ENCODE measurements at places on chromosomes 13 and 19.
A peak's percentile ranks its signal among the peaks of the same experiment; 100 is the strongest.

DNA sequence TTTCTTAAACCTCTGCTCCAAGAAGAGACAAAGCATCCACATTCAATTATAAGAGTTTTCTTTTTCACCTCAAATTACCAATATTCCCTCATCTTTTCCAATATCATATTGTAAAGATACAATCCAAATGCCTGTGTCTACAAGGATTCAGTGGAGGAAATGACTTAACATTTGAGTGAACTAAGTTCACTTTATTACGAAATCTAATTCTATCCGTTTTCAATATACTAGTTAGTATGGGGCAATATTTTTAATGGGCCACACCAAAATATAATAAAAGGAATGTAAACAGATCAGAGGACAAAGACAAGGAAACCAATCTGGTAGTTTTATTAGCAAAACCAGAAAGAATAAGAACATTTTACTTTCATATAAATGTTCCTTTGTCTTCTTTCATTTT is 136.0 kb downstream of the DCLK1 start:
- DNase-seq = no peak

DNA sequence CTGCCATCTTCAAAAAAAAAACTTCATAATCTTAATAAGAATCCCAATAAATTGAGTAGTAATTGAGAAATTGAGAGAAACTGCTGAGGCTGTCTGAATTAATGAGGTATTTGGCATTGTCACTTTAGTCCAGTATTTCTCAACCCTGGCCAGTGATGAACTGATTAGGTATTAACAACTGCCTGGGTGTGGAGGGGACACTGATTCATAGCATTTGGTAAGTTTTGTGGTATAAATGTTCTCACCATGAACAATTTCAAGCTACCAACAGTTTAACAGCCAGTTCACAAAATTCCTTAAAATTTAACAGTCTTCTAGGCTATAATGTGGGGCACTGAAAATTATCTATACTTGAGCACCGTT is 18.3 kb downstream of the GPC6 start:
- no peak for DNase-seq

DNA sequence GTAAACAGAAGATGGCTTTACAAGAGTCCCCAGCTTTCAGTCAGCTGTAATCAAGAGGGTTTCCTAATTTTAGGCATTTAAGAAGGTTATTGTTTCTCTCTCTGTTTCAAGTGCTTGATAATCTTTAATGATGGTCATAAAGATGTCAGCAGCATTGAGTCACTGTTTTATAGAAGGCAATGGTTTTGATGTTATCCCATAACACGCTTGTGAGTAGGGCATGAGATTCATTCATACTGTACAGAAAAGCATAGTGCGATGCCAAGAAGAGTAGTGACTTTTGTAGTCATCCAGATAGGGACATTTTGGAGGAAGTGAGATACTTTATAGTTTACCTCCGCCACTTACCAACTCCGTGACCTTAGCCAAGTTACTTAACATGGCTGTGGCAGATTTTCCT is 364.2 kb upstream of the SLC10A2 start:
- no peak for DNase-seq

DNA sequence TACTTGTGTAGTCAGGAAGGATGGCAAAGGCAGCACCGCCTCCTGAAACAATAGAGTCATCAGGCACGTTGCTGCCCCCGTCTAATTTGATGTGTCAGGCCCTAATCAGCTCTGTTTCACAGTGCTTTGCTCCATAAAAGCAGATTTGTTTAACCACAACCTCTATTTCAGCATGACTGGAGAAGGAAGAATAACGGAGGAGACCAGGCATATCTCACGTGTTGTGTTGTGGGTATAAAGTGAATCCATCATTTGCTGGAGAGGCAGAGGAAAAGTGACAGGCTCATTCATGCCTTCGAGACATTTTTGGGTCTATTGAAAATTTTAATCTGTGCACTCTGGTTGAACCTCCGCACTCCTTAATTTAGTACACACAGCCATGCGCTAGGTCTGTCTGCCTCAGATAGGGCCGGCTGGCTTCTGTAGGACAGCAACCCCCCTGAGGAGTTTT is 940.4 kb upstream of the SLC10A2 start:
- no peak for DNase-seq

- DNase-seq = no peak
Observed at GRCh38 chr13:30608364-30608763, 9.4 kb upstream of the USPL1 start.

GRCh38 chr19:43667876-43668405 is 2.0 kb downstream of the PLAUR start:
- DNase-seq = no peak

DNA sequence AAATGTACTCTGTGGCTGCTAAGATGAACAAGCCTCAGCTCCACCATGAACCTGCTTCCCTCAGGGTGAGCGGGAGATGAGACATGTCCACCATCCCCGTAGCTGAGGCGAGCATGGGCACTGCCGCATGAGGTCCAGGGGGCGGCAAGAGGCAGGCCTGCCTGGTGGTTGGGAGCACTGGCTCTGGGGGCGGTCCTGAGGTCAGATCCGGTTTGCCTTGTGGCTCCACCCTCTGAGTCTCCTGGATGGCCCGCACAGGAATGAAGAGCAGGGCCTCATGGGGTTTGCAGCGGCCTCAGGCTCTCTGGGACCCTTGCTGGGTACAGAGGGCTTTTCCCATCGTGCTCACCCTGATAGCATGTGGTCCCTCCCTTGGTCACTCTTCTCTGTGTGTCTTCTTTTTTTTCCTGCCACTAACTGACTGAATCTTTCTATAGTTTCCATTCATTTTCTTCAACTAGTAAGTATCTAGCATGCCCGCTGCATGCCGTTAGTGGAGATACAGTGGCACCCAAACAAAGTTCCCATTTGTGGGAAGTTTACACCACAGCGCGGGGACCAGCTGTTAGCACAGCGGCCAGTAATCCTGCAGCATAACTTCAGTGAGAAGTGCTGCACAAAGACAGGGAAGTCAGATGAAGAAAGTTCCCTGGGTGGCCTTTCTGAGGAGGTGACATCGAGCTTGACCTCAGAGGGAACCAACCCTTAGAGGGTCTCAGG is 37.3 kb downstream of the CAPN12 start:
- DNase-seq = no peak

DNA sequence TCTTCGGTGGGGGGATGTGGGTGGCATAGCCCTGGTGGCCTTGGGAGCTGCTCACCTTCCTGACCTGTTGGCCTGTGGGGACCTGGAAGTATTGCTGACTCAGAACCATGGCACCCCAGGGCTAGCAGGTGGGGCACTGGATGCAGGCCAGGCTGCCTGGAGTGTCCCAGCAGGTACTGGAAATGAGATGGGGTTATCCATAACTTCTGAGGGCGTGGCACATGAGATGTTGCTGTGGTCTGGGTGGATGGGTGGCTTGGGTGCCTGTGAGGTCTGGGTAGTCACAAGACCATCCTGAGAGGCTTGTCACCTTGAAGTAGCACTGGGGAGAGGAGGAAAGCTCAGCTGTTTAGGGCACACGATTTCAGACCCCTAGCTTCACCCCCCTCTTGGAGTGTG is 636 bp upstream of the RNF225 start:
- DNase-seq = no peak

DNA sequence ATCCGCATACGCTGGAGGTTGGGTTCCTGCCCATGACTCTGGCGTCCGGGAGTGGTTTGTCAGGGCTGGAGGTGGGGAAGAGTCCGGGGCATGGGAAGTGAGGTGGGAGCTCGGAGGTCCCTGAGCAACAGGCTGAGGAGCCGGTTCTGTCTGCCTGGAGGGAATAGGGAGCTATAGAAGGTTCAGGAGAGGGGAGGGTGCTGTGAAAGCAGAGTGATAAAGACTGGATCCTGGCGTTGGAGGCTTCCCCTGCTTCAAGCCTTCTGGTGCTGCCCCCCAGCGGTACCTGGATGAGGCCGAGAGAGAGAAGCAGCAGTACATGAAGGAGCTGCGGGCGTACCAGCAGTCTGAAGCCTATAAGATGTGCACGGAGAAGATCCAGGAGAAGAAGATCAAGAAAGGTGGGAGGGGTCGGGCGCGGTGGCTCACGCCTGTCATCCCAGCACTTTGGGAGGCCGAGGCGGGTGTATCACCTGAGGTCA is 2.6 kb downstream of the HMG20B start:
- no peak for DNase-seq

- DNase-seq = no peak
Observed at GRCh38 chr13:31970231-31970930, 61.2 kb upstream of the FRY start.

DNA sequence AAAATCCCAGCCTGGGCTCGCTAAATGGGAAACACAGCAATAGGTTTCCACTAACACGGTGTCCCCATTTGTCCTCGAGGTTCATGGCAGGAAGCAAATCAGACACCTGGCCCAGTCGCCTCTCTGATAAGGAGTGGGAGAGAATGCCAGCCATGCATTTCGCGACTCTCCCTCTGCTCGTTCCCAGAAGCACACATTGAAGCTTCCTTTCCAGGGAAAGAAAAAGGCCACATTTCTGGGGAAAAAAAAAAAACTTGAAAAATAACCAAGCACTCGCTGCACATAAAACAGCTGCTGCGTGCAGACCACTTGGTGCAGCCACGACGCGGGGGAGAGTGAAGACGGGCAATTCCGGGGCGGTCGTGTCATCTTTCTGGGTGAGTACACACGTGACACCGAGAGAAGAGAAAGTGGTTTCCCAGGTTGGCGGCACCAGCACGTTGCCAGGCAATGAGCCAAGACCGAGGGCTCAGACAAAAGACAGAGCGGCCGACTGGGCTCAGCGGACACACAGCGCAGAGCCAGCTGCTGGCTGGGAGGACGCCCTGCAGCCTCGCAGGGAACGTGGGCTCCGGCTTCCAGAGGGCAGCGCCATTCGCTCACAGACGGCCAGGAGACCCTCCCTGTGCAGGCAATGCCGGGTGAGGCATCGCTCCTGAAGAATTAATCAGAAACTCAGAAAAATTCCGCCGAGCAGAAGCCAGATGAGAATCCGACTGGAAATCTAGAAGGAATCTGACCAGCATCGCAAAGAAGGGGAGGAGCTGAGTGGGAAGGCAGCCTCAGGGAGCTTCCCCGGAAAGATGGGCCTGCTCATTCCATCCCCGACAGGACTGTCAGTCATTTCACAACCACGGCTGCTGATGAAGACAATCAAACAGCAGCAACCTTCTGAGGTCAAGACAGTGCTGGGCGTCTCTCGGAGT is 83.2 kb upstream of the IRS2 start:
- DNase-seq = no peak

DNA sequence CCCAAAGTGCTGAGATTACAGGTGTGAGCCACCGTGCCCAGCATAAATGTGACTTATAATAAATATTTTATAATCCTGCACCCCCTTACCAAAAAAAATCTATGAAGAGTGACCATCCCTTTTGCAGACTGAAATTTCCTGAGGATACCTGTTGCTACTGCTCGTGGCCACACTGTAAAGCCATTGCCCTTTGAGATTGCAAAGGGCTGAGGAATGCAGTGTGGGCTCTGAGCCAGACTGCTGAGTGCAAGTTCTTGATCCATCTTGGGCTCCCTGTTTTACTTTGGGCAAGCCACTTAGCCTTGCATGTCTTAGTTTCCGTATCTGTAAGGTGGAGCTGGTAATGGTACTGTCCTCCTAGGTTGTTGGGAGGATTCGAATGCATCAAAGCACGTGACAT is 23.4 kb downstream of the SIPA1L3 start:
- no peak for DNase-seq

DNA sequence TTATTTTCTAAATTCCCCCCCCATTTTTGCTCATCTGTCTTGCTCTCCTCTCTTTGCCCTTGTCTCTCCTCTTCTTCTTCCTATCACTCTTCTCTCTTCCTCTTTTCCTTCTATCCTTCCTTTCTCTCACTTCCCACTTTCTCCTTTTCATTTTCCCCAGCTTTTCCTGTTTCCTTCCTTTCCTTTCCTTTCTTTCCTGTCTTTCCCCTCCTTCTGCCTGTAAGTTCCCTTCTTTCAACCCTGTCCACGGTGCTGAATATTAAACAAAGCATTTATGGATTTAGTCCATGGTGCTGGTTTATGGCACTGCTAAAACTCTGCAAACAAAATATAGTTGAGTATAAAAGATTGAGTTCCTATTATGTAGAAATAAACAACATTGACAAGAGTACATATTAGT is 27.6 kb downstream of the SCEL start:
- DNase-seq = no peak

DNA sequence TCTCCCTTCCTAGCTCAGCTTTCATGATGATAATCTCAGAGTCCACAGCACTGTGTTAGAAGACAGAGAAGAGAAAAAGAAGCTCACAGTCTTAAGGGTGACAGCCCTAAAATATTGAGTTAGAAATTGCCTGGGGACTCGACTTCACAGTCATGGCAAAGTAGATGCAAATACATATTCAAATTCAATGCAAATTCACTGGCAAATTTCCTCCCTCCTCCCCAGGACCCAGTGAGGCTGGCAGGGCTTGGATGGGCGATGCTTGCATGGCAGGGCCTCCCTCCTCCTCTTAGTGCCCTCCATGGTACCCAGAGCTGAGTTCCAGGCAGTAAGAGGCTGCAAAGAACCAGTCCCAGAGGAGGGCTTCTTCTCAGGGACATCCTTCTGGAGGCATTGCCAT is 115.6 kb upstream of the UQCRFS1 start:
- no peak for DNase-seq

GRCh38 chr13:48603375-48603774 is 50.4 kb upstream of the CYSLTR2 start:
- no peak for DNase-seq

GRCh38 chr19:48858984-48859710 is 9.3 kb downstream of the PLEKHA4 start:
- DNase-seq = peak; percentile 70

GRCh38 chr13:34159946-34160345 is 342.0 kb downstream of the RFC3 start:
- no peak for DNase-seq

- DNase-seq = no peak
Observed at GRCh38 chr13:33164331-33164730, 121.2 kb downstream of the STARD13 start.

DNA sequence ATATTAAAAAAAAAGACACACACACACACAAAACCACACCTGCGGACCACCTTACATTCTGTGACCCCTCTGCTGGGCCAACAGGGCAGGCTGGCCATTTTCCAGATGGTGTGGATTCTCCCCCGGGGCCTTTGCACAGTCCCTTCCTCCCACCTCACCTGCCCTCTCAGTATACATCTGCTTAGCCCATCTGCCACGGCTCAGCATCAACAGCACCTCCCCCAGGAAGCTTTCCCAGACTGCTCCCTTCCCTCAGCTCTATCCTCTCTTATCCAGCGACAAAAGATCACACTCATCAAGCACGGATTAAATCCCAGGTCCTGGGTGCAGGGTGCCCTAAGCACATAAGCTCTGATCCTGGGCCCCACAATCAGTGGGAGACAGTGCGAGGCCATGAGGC is 4.5 kb downstream of the ZNF787 start:
- DNase-seq = no peak

- no peak for DNase-seq
Observed at GRCh38 chr13:84651288-84651687, 769.0 kb upstream of the SLITRK1 start.

GRCh38 chr19:42411581-42412178 is 15.5 kb downstream of the LIPE start:
- DNase-seq = no peak

GRCh38 chr19:1974381-1975161 is 33.6 kb downstream of the CSNK1G2 start:
- no peak for DNase-seq

Data from activated CD8-positive, alpha-beta memory T cell treated with anti-CD3 and anti-CD28 coated beads for 1 hour (primary cell).